ENCODE measurements at places on chromosomes 1 and 21.

DNA sequence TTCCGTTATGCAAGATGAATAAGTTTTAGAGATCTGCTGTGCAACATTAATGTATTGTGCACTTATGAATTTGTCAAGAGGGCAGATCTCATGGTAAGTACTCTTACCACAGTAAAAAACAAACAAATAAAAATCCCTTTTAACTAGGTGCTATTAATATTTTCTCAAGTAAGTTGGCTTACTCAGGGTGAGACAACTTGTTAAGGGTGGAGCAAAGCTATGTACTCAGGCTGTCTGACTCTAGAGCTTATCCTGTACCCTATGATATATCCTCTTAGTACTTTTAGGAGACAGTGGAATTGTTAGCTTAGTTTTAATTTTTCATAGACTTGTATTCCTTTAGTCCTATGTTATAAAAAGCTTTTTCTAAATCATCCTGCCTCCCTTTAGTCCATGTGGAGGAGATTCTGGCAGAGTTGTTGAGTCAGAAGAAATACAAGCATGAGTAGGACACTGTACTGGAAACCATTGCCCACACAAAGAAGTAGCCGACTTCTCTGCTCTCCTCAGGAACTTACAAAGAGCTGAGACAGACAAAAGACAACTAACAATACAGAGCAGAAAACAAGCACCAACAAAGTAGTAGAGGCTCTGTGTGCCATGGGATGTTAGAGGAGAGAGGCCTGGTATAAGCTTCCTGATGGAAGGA, 49.2 kb downstream of the S1PR1 start:
- H3K27ac ChIP-seq = no peak overlapping the region
- no peaks in the 10 kb centered on the region for H3K36me3 ChIP-seq
- no peaks in the 10 kb centered on the region for H3K27me3 ChIP-seq
- H3K4me1 ChIP-seq = no peaks in the 10 kb centered on the region
- no peak overlapping the region for H3K4me3 ChIP-seq

GRCh38 chr1:59556802-59557548, 257.8 kb upstream of the HOOK1 start:
- H3K4me3 ChIP-seq = no peak overlapping the region
- H3K27me3 ChIP-seq = no peaks in the 10 kb centered on the region
- H3K36me3 ChIP-seq = peaks cover 13% of the 10 kb centered on the region

DNA sequence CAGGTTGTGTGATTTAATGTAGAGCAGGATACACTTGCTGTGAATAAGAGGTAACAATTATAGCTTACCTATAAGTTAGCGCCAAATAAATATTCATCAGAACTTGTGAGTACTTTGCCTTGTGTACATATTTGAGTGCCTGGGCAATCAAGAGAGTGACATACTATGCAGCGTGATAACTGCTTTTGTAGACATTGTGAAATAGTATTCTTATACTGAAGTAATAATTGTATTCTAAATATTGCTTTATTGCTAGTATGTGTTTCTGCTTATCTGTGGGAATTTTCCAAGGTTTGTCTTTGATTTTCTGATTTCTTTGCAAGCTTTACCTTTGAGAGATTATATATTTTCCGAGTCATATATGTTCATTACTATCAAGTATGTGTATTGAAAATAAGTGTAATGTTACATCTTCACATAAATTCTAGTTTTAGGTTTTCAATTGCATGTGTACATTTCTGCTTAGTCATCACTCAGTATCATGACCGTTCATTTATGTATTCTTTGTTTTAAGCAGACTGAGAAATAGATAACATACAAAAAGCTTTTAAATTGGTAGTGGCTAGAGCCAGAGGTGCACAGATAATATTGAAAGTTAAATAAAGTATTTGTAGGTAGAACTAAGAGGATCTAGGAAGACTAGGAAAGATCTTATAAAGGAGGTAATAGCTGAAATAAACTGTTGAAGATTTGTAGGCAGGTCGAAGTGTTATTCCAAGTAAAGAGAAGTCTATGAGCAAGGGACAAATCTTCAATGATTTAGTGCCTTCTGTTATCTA, 19.5 kb downstream of the USP25 start:
- no peaks in the 10 kb centered on the region for H3K36me3 ChIP-seq
- H3K4me1 ChIP-seq = peaks cover 4% of the 10 kb centered on the region
- H3K4me3 ChIP-seq = no peak overlapping the region
- H3K27ac ChIP-seq = no peak overlapping the region

DNA sequence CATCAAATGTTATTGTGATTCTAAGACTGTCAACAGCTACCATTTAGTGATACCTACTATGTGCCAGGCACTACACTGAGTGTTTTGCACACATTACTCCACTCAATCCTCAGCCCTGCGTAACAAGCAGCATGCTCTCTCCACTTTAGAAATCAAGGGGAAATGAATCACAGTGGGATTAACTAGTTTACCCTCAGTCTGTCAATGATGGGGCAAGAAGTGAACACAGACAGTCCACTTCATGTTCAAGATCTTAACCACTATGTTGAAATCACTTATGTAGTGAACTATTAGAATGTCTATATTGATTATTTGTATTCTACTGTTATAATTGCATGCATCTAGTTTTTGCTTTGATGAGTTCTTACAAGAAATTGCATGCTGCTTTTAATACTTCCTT, 165.3 kb downstream of the LTN1 start:
- no peak overlapping the region for H3K27ac ChIP-seq
- no peak overlapping the region for H3K4me3 ChIP-seq
- no peaks in the 10 kb centered on the region for H3K36me3 ChIP-seq
- H3K27me3 ChIP-seq = no peaks in the 10 kb centered on the region
- no peaks in the 10 kb centered on the region for H3K4me1 ChIP-seq
- DNase-seq = no peak

GRCh38 chr1:111242805-111243523, 15.5 kb downstream of the CHI3L2 start:
- H3K27me3 ChIP-seq = no peaks in the 10 kb centered on the region
- H3K27ac ChIP-seq = no peak overlapping the region
- H3K4me3 ChIP-seq = no peak overlapping the region
- no peaks in the 10 kb centered on the region for H3K36me3 ChIP-seq
- no peaks in the 10 kb centered on the region for H3K4me1 ChIP-seq
- DNase-seq = no peak

- no peak for DNase-seq
- no peaks in the 10 kb centered on the region for H3K4me1 ChIP-seq
- no peak overlapping the region for H3K27ac ChIP-seq
These were observed 171.9 kb downstream of the KCTD3 start for GRCh38 chr1:215739025-215739424.

- H3K36me3 ChIP-seq = peaks cover 16% of the 10 kb centered on the region
- H3K4me3 ChIP-seq = no peak overlapping the region
- no peaks in the 10 kb centered on the region for H3K4me1 ChIP-seq
These were observed 57.4 kb downstream of the ZNF648 start for GRCh38 chr1:182003953-182004586.

DNA sequence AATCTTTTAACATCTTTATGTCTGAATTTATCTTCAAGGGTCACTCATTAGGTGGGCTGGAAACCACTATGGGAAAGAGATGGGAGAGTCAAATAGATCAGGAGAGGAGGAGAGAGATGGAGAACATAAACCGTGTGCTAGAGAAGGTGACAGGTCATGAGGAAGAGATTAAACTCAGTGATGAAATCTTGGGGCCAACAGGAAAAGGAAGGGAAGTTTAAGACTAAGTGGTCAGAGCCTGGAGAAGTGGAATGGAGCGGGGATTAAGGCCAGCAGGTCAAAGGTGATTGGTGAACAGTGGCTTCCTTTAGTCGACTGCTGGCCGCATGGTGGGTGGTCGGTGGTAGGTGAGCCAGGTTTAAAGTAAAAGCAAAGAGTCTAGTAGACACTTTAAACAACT, 169.3 kb upstream of the IVNS1ABP start:
- no peak overlapping the region for H3K27ac ChIP-seq
- H3K4me1 ChIP-seq = peaks cover 8% of the 10 kb centered on the region
- no peaks in the 10 kb centered on the region for H3K36me3 ChIP-seq
- DNase-seq = no peak
- H3K27me3 ChIP-seq = no peaks in the 10 kb centered on the region

- H3K27me3 ChIP-seq = no peaks in the 10 kb centered on the region
- no peak overlapping the region for H3K27ac ChIP-seq
- H3K4me3 ChIP-seq = peak overlapping the region; percentile 91
- H3K4me1 ChIP-seq = no peaks in the 10 kb centered on the region
- peaks cover 14% of the 10 kb centered on the region for H3K36me3 ChIP-seq
These were observed 865 bp downstream of the PIGC start for GRCh38 chr1:172442843-172443565.

DNA sequence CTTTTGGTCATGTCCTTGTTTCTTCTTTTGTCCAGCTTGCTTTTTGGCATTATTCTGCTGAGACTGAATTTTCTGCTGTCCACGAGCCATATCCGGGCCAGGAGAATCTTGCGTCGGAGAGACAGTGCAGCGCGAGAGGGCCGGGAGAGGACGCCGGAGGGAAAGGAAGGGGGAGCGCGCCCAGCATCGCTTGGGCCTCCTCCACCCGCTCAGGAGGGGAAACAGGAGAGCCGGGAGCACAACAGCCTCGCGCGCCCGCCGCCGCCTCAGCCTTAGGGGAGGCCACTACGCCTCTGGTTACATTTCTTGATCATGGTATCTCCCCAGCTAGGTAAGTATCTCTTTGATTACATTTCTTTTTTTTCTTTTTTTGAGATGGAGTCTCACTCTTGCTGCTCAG, 7.4 kb upstream of the DEGS1 start:
- no peaks in the 10 kb centered on the region for H3K4me1 ChIP-seq
- peak overlapping the region; percentile 44 for H3K4me3 ChIP-seq
- H3K27me3 ChIP-seq = no peaks in the 10 kb centered on the region

GRCh38 chr1:110177775-110178174, 27.5 kb downstream of the SLC6A17 start:
- no peaks in the 10 kb centered on the region for H3K36me3 ChIP-seq
- no peak for DNase-seq
- no peak overlapping the region for H3K4me3 ChIP-seq
- H3K4me1 ChIP-seq = no peaks in the 10 kb centered on the region

- no peaks in the 10 kb centered on the region for H3K36me3 ChIP-seq
- no peaks in the 10 kb centered on the region for H3K27me3 ChIP-seq
- H3K4me3 ChIP-seq = no peak overlapping the region
- peaks cover 11% of the 10 kb centered on the region for H3K4me1 ChIP-seq
- no peak for DNase-seq
These were observed 84.8 kb upstream of the MAP1LC3C start for GRCh38 chr1:242083742-242084141.

GRCh38 chr1:67896826-67897225, 63.6 kb upstream of the GNG12 start:
- H3K4me3 ChIP-seq = no peak overlapping the region
- DNase-seq = no peak
- H3K27ac ChIP-seq = no peak overlapping the region
- 0 out of 2 replicates have a peak, but pooled peaks cover 2% of the 10 kb centered on the region for H3K4me1 ChIP-seq
- H3K27me3 ChIP-seq = no peaks in the 10 kb centered on the region
- no peaks in the 10 kb centered on the region for H3K36me3 ChIP-seq

GRCh38 chr1:161491472-161491871, 13.8 kb upstream of the FCGR2A start:
- no peak overlapping the region for H3K4me3 ChIP-seq
- no peaks in the 10 kb centered on the region for H3K27me3 ChIP-seq
- no peaks in the 10 kb centered on the region for H3K4me1 ChIP-seq

DNA sequence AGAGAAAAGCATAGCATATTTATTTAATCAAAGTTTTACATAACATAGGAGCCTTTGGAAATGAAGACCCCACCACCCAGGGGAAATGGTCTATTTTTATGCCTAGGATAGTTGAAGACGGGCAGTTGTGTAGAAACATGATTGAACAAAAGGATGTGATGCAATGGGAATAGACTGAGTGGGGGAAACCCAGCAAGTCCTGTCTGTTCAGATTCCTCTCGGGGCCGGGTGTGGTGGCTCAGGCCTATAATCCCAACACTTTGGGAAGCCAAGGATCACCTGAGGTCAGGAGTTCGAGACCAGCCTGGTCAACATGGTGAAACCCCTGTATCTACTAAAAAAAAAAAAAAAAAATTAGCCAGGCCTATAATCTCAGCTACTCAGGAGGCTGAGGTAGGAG, 298.3 kb downstream of the MATN1 start:
- no peaks in the 10 kb centered on the region for H3K27me3 ChIP-seq
- DNase-seq = no peak
- H3K27ac ChIP-seq = no peak overlapping the region
- H3K4me1 ChIP-seq = no peaks in the 10 kb centered on the region
- no peaks in the 10 kb centered on the region for H3K36me3 ChIP-seq

- H3K4me3 ChIP-seq = peak overlapping the region; percentile 92
- H3K4me1 ChIP-seq = no peaks in the 10 kb centered on the region
- H3K36me3 ChIP-seq = peaks cover 21% of the 10 kb centered on the region
These were observed 1.5 kb upstream of the PLK3 start for GRCh38 chr1:44798481-44799365.

DNA sequence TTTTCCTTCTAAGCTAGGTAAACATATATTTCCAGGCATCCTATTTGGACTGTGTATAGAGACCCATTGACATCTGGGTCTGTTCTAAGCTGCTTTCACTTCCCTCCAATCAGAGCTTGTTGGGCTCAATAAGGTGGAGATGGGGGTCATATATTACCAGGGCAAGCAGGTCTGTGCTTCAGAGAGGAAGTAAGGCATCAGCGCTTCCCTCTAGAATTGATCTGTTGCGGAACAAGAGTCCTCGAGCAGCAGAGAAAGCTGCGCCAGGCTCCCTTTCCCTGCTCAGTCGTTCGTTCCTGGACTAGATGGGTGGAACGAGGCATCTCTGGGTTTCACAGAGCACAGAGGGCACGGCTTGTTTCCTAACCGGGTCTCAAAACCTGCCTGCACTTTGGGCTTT, 63.5 kb downstream of the DISC1 start:
- H3K36me3 ChIP-seq = peaks cover 12% of the 10 kb centered on the region
- no peak overlapping the region for H3K4me3 ChIP-seq
- H3K4me1 ChIP-seq = no peaks in the 10 kb centered on the region
- H3K27me3 ChIP-seq = no peaks in the 10 kb centered on the region

DNA sequence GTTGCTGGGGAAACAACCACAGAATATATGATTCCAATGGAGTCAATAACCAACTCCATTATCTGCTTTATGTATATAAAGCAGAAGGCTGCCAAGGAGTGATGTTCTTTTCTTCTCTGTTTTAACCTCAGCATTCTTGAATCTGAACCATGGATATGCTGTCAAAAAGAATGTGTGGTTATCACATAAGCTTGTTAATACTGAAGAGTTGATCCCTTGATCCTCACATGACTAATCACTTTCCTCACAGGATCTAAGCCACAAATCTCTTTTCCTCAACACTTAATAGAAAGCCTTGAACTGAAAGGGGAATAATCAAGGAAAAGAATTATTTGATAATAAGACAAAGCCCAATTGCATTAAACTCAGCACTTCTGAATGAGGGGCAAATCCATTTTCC, 271.3 kb upstream of the KIAA0040 start:
- no peak for DNase-seq
- no peak overlapping the region for H3K27ac ChIP-seq
- H3K36me3 ChIP-seq = no peaks in the 10 kb centered on the region
- H3K4me3 ChIP-seq = no peak overlapping the region
- H3K27me3 ChIP-seq = no peaks in the 10 kb centered on the region
- H3K4me1 ChIP-seq = no peaks in the 10 kb centered on the region

- peak overlapping the region; percentile 93 for H3K27ac ChIP-seq
- H3K36me3 ChIP-seq = peaks cover 20% of the 10 kb centered on the region
- no peaks in the 10 kb centered on the region for H3K27me3 ChIP-seq
- DNase-seq = peak; percentile 47
These were observed 453 bp downstream of the DRAM2 start for GRCh38 chr1:111139324-111139955.

Data from H9 (cell line).